ENCODE measurements at places on chromosomes 1 and 21. TPM values are rescaled to one million over a fixed set of nuclear protein-coding genes. Genes with fewer than 3 reads are reported as not detected.
A peak's percentile ranks its signal among the peaks of the same experiment; 100 is the strongest.

CLDN8 gene
- not detected for total RNA-seq

NGF gene
- total RNA-seq, result 1.3 TPM

C1orf141 gene
- total RNA-seq, result 0.67 TPM

DNA sequence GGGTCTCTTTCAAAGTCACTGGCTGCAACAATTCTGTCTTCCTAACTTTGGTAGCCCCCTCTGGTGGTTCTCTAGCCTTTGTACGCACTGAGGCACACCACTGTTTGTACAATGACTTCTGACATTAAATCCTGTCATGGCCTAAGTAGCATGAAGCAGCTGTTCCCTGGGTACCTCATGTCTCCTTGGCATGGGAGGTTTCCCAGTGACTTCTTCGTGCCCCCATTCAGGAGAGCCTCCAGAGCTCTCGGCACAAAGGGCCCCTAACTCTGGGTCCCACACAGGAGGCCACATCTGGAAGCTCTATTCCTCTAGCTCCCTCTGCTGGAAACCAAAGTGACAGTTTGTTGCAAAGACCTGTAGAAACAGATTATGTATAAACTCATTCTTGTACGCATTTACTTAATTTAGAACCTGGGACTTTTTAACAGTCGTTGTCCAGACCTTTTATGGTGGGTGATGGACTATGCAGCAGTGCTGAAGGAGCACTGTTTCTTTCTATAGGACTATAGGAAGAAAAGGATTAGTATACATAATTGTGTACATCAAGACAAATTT, 13.4 kb downstream of the SWT1 start:
- no peak for DNase-seq

DNA sequence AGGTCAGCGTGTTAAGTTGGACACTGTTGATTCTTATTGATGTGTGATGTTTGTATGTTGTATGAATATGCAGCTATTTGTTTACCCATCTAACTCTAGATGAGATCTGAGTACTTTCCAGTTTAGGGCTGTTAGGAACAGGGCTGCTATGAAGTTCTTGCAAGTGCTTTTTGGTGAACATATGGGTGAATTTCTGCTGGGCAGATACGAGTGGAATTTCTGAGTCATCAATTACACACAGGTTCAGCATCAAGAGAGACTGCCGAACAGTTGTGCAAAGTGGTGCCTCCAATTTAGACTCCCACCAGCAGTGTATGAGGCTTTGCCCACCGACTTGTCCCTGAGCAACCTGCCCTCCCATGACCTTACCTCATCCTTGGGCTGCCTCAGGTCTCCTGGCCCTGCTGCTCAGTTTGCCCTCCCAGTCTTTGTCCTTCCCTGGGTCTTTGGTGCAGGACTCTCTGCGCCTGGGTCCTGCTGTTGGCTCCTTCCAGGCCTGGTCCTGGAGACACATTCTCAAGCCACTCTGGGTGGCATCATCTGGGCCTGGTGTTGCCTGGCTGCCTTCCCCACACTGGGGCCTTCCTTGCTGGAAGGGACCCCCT, 343.6 kb downstream of the PTPRU start:
- DNase-seq, result no peak

GRCh38 chr21:42981214-42981523, 6.8 kb downstream of the PKNOX1 start:
- no peak for DNase-seq

DNA sequence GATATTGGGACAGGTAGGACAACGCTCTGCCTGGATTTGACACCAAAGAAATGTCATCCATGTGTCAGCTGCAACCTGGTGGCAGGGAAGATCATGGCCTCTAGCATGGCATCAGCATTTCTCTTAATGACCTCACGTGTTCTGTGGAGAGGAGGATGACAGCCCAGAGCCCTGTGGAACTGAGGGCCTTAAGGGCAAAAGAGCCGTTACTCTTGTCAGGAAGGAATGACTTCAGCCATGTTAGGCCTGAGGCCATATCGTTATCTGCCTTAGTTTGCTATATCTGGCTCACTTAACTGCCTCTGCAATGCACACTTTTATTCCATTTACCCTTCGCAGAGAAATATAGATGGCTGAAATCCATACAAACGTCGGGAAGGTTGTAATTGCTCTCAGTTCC, 83.2 kb upstream of the PBX1 start:
- no peak for DNase-seq

DNA sequence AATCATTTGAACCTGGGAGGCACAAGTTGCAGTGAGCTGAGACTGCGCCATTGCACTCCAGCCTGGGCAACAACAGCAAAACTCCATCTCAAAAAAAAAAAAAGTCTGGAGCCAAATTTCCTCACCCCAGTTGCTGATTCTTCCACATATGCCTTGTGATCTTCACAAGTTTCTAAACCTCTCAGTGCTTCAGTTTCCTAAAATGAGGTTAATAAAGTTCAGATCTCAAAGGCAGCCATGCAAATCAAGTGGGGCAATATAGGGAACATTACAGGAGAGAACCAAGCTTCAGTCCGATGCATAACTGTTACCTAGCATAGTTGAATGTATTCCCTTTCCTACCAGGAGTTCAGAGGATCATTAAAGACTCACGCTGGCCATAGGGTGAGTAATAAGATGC, 4.8 kb downstream of the ITLN1 start:
- DNase-seq, result no peak

DNA sequence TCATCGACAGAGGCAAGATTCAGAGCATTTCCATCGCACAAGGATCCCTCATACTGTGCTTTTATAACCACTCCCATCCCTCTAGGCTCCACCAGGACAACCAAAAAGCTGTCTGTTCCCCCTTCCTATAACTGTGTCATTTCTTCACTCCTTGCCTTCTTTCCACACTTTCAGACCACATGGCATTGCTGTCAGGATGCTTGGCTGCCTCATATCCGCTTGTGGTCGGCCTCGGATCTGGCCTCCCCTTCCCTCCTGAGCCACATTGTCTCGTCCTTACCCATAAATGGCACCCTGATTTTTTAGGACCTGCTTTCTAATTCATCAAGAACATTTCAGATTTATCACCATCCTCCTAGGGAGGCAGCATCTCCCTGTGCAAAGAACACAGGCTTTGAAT, 80.5 kb downstream of the HIVEP3 start:
- DNase-seq, result no peak

DNA sequence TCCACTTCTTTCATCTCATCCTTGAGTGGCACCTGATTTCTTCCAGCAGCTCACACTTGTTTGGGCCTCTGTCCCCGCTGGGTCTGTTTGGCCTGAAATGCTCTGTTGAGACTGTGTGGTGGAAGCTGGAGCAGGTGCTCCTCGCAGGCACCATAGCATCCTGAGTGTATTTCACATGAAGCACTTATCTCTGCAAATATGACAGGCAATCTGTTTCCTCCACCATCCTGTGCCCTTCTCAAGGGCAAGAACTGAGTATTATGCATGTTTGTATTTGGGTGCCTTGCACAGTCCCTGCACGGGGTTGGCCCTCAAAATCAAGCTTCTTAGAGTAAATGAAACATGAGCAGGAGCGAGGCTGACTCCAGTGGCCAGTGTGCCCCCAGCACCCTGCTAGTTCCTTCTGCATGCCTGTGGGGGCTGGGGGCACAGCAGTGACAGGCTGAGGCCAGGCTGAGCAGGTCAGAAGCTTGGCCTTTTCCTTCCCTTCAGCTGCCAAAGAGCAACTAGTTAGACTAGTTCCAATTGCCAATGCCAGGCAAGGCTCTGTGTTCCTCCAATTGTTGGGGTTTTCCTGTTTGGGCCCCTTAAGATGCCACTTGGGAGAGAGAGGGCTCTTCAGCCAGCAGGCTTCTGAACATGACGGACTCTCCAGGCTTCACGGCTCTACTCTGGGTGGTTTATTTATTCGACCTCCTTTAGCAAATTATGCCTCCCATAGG, 129.6 kb upstream of the ATP1A1 start:
- no peak for DNase-seq

DNA sequence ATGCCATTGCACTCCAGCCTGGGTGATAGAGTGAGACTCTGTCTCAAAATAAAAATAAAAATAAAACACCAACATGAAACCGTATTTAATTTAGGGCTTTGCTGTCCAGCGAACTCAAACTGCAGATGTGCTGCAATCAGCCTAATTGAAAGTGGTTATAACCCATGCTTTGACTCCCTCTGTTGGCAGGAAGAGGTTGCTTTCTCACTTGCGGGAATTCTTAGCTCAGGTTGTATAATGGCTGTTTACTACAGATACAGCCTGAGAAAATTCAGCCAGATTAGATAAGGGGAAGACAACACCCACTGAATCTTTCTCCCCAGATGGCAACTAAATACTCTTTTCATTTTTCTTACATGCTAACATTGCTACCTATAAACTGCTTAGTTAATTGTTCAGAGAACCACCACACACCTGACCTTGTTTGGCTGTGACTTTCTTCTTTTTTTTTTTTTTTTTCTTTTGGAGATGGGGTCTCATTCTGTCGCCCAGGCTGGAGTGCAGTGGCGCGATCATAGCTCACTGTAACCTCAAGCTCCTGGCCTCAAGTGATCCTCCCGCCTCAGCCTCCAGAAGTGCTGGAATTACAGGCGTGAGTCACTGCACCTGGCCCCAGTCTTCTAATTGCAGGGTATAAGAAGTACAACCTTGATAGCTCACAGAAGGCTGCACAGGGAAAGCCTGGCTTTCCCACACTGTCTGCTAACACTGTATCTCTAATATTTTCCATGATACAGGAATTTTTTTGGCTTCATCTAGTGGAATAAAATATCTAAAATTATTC, 34.6 kb downstream of the DNTTIP2 start:
- peak; percentile 28 for DNase-seq

GRCh38 chr1:203272633-203273205, 32.6 kb upstream of the BTG2 start:
- DNase-seq, result no peak

GRCh38 chr1:98205291-98206017, 284.6 kb upstream of the DPYD start:
- DNase-seq, result no peak

DNA sequence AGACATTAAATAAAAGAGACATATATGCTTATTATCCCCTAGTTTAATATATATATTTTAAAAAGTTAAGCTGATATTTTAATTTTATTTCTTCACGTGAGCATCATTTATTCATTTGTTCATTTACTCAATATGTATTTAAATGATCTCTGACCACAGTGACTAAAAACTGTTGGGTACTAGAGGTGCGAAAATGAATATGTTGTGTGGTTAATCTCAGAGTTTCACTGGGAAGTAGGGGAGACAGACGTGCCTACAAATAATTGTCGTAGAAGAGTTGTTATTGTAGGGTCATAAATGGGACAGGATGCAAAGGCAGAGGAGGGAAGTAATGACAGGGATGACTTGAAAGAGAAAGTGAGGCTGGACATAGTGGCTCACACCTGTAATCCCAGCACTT, 213.0 kb upstream of the CACYBP start:
- DNase-seq, result no peak

GRCh38 chr1:185581020-185581419, 153.2 kb upstream of the HMCN1 start:
- no peak for DNase-seq
